ENCODE measurements at places on chromosomes 11 and 22.

DNA sequence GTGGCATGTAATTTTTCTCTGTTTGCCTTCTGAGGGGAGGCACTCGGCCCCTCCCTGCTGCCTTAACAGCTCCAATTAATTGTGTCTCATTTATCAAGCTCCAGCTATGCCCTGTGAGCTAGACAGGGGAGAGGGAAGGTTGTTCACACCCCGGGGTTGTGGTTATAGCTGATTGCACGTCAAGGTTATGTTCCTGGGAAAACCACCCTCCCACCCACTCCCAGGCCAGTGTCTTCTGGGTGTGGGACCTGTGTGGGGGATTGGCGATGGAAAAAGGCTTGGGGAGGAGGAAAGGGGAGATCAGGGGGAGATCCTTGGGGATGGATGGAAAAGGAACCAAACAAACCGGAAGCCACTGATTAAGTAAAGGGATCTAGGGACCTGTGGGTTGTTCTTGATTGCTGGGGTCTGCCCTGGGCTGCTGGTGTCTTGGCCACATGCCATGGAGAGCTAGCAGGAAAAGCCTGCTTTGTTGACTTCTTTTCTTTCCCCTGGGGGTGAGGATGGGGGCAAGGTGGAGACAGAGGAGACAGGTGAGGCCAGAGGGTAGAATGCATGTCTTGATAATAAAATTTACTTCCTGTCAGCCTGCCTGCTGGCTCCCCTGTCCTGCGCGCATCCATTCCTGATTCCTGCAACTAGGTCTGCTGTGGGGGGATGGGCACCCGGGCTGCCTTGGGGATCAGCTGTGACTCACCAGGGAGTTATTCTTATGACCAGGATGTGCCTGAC is 13.5 kb upstream of the SORL1-AS1 start:
- DNase-seq, result peak; percentile 29

DNA sequence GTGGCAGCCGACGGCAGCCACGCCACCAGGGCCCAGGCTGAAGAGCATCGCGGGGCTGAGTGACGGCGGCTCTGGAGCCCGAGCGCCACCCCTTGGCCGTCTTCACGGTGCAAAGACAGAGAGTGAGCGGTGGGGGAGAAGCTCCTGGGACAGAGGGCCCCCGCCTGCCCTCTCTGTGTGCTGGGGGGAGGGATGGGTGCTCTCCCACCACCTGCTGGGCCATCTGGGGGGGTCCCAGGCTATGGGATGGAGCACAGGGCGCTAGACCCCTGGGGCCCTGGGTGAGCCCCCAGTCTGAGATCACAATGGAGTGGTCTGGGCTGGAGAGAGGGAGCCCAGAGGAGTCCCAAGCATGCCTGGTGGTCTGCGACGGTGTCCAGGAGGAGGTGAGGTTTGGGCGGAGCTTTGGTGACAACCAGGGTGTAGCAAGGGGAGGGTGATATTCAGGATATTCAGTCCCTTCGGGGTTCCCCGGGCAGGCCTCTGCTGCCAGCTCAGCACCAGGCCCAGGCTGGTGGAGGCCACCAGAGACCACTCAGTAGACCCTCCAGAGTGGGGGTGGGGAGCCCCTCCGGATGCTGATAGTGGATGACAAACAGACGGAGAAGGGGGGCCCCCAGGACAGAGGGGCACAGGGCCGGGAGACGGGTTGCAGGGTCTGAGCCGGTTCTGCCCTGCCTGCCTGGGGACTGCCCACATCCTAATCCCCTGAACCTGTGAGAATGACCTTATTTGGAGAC is 78.1 kb upstream of the PRR5 start:
- DNase-seq, result no peak

DNA sequence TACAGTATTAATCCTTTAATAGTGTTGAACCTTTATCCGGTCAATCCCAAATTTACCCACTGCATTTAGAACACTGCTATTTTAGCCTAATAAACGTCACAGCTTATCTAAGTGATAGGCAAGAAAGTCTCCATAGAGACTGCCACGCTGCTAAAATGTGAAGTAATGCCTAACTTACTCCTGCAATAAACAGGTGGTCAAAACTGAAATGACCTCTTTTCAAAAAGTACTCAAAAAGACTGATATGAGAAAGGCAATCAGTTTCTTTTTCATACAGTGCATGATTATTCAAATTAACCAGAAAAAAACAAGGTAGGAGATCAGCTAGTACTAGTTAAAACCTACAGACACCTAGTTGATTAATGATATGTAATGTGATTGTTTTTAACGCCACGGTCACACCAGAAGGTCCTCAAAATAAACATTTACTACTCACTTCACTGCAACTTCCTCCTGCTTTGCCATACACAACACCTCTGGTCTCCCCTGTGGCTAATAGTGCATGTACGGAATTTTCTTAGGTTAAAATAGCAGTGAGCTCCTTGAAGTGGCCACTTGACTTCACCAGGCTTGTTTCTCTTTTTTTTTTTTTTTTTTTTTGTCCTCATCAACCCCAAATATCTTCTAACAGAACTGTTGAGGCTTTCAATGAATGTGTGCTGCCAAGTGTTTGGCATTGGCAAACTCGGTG is 8.8 kb downstream of the ATP5MG start:
- DNase-seq, result no peak

GRCh38 chr11:34206407-34207300 is 101.2 kb downstream of the NAT10 start:
- no peak for DNase-seq

- DNase-seq, result no peak
Observed at GRCh38 chr11:128680906-128681305, 13.0 kb upstream of the FLI1 start.

- no peak for DNase-seq
Observed at GRCh38 chr11:126378763-126379162, 23.3 kb downstream of the ST3GAL4 start.

DNA sequence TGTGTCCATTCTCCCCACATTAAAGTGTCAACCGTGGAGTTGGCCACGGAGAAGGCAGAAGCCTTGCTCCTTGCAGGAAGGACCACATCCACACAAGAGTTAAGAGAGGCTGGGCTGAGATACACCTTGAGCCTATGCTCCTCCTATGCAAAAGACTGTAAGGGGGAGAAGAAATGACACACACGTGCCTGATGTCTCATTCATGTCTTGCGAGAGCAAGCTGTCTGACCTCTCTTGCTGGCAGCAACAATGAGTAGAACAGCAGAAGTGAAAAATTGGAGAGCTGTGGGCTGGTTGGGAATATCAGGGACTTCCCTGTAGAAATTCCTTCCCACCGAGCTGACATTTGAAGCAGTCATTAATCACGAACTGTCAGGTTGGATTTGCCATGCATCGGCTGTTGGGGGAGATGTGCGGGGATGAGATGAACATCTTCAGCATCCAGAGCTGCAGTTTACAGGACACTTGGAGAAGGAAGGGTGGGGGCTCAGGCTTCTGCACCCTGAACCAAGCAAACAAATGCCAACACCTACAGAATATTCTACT is 139.3 kb downstream of the MYO18B start:
- no peak for DNase-seq

- no peak for DNase-seq
Observed at GRCh38 chr11:74713686-74714085, 17.5 kb downstream of the CHRDL2 start.

DNA sequence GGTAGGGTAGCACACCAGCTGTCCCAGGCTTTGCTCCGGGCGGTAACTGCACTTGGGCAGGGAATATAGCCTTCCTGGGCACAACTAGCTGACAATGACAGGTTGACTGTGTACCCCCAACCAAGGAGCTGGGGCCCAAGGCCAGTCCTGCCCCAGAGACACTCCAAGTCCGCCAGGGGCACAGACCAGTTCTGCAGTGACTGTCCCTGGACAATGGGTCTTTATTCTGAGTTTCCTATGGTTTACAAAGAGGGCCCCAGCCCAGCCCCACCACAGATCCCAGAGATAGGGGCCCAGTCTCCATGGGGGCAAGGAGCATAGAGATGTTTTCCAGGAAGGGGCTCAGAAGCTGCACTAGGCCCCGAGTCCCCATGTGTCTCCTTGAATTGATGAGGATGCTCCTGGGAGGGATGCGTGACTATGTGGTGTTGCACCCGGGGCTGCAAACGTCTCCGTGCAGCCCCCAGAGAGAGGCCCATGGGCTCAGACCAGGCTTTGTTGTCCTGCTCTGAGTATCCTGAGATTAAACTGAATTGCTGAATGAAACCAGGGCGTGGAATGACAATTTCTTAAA is 48.4 kb downstream of the CD6 start:
- no peak for DNase-seq

- DNase-seq, result no peak
Observed at GRCh38 chr22:35308480-35309021, 8.9 kb downstream of the TOM1 start.

GRCh38 chr11:128463979-128464378 is 123.4 kb downstream of the ETS1 start:
- no peak for DNase-seq

- no peak for DNase-seq
Observed at GRCh38 chr11:9138612-9139579, 47.5 kb upstream of the SCUBE2 start.

DNA sequence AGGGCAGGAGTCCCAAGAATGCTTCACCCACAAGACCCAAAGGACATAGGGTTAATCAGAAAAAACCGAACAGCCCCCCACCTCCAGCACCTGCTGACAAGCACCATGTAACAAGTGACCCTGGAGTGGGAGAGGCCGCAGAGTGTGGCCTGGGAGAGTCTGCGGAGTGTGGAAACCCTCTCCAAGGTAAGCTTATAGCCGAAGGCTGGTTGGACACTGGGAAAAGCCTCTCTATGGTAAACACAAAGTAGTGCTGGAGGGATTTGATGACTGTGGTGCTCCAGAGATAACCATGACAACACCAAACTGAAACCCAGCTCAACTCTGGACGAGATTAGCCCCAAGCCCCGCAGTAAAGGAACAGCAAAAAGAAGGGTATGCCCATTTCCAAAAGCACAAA is 19.2 kb downstream of the ASCL2 start:
- DNase-seq, result no peak

- no peak for DNase-seq
Observed at GRCh38 chr11:6303661-6304060, 16.6 kb downstream of the CAVIN3 start.

DNA sequence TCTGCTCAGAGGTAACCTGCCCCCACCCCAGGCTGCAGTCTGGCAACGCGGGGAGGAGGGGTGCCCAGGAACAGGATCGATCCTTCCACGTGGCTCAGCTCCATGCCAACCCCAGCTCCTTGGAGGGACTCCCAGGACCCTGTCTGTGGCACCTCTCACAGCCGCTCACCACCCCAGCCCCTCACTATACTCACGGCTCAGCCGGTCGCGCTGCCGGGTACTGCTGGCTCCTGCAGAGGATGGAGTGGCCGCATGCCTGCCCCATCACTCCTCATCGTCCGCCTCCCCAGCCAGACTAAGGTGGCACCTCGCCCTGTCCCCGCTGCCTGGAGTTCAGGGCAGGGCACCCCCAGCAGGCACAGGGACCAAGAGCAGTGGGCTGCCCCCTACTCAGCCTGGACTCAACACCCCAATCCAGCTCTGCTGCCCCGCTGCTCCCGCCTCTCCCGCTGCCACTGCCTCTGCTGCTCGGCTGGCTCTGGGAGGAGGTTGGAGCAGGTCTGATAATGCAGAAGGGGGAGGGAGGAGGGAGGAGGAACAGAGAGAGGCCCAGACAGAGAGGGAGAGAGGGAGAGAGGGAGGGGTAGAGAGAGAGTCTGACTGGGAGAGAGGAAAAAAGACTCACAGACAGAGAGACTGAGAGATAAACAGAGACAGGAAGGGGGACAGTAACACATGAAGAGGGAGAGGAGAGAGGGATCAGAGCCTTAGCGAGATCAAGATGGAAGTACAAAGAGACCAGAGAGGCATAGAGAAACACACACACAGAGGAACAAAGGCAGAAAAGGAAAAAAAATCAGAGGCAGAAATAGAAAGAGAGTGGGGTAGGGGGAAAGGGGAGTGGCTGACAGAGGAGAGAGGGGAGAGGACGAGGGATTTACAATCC is at the start of gene PDE2A:
Gene PDE2A (minus strand): TSS at position 480 of the 886 bp plus-strand sequence. CDS start 215 bp downstream, at position 265.
- DNase-seq, result no peak

- no peak for DNase-seq
Observed at GRCh38 chr11:120200677-120201076, 10.2 kb upstream of the OAF start.

DNA sequence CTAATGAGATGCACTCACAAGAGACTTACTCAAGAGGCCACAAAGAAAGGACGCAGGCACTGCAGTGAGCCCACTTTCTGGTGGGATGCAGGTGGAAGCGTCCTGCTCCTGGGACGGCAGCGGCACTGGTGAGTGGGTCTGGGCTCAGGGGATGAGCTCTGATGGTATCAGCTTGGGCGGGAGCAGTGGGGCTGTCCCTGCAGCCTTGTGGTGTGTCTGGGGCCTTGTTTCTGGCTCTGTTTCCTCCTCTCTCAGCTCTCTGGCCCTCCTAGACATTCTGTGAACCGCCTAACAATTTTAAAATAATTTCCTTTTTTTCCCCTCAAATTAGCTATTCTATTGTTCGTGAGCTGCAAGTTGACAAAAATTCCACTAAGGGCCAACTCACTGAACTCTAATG is 8.8 kb upstream of the ST14 start:
- DNase-seq, result no peak

DNA sequence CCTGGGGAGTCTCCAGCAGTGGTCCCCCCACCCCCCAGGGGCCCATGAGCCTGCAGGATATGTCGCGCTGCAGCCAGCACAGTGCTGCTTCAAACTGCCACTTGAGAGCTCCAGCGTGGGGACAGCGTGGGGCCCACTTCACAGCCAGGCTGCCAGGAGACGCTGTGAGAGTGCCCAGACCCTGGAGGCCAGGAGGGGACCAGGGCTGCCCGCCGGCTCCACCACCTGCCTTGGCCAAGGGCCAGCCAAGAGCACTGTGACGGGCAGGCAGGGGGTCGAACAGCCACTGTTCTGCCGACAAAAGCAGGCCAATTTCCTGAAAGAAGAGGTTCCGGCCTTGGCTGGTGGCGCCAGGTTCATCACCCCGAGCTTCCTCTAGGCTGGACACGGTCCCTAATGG is 60.2 kb downstream of the FLRT1 start:
- no peak for DNase-seq

DNA sequence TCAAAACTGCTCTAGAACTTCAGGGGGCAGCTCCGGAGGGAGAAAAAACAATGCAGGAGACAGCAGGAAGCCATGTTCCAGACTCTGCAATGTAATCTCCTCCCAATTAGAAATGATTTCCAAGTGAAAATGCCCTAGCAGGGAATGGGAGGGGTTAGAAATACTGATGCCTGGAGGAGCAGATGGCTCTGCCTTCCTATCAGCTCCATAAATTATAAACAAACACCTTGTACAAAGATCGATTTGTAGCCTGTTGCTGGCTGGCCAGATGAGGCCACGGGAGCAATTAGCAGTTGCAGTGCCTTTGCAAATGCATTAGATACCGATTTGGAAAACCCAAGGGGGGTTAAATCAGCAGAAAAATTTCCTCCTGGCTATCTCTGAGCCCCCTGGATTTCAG is 46.6 kb upstream of the CHRM4 start:
- no peak for DNase-seq

GRCh38 chr22:50209893-50210292 is 9.1 kb downstream of the SELENOO start:
- peak; percentile 62 for DNase-seq

DNA sequence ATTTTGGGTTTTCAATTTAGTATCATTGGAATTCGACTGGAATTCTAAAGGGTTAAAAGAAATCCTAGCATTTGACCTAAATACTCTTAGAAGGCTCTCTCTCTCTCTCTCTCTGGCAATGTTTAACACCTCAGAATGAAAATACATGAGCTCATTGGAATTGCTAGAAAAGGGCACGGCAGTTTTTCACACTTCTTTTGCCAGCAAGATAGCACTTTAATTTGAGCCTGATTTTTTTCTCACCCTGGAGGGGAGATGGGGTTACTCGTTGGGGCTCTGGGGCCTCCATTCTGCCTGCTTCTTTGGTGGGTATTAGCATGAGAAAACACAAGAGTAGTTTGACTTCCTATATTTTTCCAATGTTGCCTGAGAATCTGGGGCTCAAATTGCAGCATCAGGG is 22.8 kb upstream of the CLMP start:
- no peak for DNase-seq

- DNase-seq, result no peak
Observed at GRCh38 chr11:96878299-96879051, 488.7 kb downstream of the JRKL start.
